ENCODE measurements at places on chromosomes 1 and 21. TPM values are rescaled to one million over a fixed set of nuclear protein-coding genes. Genes with fewer than 3 reads are reported as not detected.

HRNR gene
- 0.10 TPM for polyA plus RNA-seq

CYP4X1 gene
- polyA plus RNA-seq: 3.9 TPM

THBS3 gene
- polyA plus RNA-seq: 77.7 TPM

COL9A2 gene
- 5.3 TPM for polyA plus RNA-seq
